ENCODE measurements at places on chromosomes 13 and 19.

DNA sequence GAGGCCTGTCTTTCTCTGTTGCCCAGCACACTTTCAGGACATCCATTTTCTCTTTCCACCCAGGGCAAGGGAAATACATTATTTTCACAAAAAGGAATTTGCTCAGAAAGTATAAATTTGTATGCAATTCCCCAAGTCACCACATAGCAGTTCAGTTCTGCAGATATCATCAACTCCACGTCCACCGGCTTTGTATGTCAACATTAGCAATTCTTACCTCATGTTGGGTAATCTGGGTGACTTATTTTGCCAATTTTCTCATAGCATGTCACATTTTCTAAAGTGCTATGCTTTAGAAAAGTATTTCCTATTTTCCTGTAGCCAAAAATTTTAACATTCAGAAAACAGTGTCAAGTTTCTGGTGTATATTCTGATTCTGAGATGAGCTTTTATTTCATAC lies 501.8 kb downstream of the EFNB2 start:
- DNase-seq = no peak

DNA sequence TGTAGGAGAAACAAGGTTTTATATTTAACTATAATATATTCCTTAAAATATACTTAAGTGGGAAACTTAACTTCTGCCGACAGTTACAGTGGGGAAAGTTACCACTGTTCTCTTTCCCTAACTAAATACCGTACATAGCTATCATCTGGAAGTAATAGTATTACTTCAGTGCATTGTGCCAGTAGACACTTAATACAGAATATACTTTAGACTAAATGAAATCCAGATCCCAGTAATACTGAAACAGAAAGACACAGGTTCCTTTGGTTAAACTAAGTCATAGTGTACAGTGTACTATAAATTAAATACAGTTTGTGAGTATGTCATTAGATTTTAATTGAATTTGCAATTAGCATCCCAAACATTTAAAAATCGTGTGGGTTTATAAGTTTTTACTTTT lies 107.5 kb downstream of the PCCA start:
- DNase-seq = no peak

- no peak for DNase-seq
These were observed 84.4 kb downstream of the FAM216B start for GRCh38 chr13:42865768-42866102.

DNA sequence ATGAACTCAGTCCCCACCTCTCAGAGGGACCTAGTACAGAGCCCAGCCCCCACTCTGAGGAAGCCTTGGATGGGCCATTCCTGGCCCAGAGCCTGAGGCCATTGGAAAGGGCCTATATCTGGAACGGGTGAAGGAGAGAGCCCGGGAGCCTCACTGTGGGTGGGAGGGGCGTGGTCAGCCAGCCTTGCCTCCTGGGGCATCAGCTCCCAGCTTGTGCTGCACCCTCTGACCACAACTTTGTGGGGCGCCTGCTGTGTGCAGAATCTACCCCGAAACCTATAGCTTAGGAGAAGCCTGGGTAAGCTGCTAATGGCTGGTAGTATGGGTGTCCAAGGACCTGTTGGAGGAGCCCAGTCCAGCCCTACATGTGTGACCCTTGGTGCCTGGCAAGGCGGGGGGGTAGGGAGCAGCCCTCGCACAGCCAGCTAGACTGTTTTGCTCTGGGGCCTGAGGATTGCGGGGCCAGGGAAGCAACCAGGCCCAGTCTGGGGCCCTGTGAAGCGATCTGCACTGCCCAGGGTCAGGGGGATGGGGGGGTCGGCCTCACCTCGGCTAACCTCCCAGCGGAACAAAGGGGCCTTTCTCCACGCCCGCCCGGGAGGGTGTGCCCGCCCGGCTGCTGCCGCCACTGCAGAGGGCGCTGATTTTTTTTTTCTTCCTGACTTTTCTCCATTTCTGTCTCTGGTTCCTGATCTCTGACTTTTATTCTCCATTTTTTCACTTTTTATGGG lies 42.3 kb downstream of the LYL1 start:
- no peak for DNase-seq

- DNase-seq = no peak
These were observed 43.8 kb downstream of the C13orf42 start for GRCh38 chr13:51067210-51067701.

GRCh38 chr13:104683789-104684188 lies 1617.6 kb upstream of the SLC10A2 start:
- no peak for DNase-seq

DNA sequence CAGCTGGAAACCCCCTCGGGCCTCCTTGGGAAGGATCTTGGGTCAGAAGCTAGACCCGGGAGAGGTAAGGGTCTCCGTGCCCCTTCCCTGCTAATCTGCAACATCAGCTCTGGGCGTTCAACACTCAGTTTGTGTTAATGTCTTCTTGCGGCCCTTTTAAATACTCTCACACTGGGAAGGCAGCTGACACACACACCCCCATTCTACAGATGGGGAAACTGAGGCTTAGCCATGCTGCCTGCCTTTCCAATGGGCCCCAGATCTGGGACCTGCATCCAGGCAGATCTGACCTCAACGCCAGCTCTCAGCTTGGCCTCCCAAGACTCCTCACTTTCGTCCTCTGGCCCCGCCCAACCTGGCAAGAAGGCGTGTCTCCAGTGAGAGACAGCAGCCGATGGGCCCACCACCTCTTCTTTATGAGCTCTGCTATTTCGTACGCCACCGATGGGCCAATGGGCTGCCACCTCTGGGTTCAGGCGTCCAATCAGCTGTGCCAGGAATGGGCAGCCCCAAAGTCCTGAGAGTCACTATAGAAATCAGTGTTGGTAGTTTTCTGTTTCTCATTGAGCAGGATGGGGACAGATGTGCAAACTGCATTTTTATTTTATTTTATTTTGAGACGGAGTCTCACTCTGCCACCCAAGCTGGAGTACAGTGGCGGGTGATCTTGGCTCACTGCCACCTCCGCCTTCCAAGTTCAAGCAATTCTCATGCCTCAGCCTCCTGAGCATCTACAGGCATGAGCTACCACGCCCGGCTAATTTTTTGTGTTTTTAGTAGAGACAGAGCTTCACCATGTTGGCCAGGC lies 43.8 kb downstream of the DNM2 start:
- DNase-seq = no peak

- DNase-seq = peak; percentile 77
These were observed 1.2 kb downstream of the BLVRB start for GRCh38 chr19:40464059-40465024.

DNA sequence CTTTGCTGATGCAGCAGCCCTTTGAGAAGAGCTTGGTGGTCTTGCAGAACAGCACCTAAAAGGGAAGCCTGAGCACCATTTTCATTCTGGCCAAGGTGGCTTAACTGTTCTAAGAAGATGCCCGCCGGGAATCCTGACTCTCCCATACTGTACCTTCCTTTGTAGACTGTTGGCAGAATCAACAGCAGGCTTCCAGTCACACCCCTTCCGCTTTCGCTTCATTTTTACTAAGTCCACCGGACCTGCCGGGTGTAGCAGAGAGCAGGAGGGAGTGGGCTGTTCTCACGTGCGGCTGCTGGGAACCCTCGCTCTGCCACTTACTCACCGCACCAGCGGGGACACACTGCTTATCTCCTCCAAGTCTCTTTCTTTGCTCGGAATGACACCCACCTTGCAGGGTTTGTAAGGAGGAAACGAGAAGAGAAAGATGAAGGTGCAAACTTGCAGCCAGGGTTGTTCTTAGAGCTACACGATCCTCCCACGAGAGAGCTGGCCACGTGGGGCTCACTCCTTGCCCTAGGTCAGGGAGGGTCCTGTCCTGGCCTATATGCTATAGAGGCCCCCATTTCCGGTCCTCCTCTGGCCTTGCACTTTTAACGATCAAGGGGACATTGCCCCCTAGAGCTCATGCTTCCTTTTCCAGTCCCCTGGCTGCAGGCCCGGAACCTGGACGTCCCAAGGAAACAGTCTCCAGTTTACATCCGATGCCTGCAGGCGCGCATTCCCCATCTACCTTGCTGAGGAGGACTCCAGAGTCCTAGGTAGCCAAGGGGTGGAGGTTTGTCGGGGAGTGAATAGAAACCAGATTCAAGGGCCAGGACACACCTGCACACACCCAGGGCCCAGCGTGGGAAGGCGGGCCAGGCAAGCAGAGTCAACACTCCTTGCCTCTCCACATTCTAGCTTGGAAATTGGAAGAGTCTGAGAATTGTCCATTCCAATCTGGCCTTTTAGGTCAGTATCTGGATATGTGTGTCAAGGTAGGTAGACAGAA lies 453.6 kb downstream of the IRS2 start:
- no peak for DNase-seq

- peak; percentile 35 for DNase-seq
These were observed at the start of gene CPT1C for GRCh38 chr19:49690656-49691242. Gene CPT1C (plus strand): TSS chr19:49691116. CDS start chr19:49692253, 1,137 bp downstream.

- DNase-seq = peak; percentile 41
These were observed 685 bp downstream of the TCF3 start for GRCh38 chr19:1651568-1652291.

- DNase-seq = no peak
These were observed 110.0 kb upstream of the SOX21 start for GRCh38 chr13:94822356-94822755.

DNA sequence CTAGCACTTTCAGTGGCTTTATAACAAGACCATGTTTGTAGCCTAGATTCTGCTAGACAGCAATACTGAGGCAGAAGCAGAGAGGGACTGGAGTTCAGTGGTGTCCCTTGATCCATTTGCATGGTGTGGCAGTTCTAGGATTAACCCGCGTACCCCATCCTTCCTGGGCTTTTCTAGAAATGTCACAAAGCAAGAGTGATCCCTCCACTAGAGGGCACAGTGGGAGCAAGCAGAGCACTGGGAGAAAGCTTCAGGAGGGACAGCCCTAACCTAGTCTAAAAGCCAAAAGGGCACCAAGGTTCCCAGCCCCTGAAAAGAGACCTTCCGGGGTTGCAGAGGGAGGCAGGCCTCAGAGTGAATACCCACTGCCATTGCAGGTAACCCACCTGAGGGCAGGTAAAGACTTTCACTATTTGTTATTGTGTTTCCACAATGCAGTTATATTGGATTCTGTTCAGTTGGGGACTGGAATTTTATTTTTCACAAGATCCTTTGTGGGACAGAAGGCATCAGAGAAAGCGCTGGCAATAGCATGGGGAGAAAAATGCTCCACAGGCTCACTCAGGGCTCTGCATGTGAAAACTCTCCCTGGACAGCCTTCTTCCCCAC lies 170.6 kb downstream of the FLT1 start:
- DNase-seq = peak; percentile 35

GRCh38 chr19:5867201-5868136 lies 2.9 kb downstream of the FUT5 start:
- DNase-seq = no peak
